Large intestine (tissue), 12 donors: ENCODE measurements at places on chromosomes 1 and 21. TPM values are rescaled to one million over a fixed set of nuclear protein-coding genes. Genes with fewer than 3 reads are reported as not detected.
A peak's percentile ranks its signal among the peaks of the same experiment; 100 is the strongest.

DNA sequence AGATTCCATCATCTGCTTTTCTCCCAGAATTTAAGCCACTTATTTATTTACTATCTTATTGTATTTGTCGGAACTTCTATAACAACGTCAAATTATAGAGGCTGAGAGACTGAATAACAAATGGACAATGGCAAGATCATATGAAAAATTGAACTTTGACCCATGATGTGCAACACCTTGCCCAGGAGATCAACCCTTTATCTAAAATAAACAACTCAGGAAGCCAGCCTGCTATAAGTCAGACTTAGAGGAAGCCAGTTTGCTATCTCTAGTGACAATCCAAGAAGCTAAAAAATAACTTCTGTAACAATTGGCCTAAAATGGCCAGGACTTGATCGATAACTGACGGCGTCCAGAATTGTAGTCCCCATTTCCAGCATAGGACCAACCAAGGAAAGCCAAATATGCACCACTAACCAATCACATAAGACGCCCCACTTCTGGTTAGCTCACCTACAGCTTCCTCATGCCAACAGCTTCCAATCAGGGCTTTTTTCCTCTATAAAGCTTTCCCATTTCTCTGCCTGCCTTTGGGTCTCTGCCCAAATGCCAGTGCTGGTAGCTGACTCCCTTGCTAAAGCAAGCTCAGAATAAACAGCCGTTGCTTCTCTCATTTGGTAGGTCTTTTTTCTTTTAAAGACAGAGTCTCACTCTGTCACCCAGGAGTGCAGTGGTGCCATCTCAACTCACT is 28.5 kb downstream of the ANP32E start:
- H3K4me1 ChIP-seq: peaks cover 7% of the 10 kb centered on the region
- H3K27me3 ChIP-seq: no peaks in the 10 kb centered on the region
- peak; percentile 38 for DNase-seq
- no peak overlapping the region for H3K4me3 ChIP-seq
- peak overlapping the region; percentile 33 for H3K27ac ChIP-seq
- H3K36me3 ChIP-seq: no peaks in the 10 kb centered on the region

DNA sequence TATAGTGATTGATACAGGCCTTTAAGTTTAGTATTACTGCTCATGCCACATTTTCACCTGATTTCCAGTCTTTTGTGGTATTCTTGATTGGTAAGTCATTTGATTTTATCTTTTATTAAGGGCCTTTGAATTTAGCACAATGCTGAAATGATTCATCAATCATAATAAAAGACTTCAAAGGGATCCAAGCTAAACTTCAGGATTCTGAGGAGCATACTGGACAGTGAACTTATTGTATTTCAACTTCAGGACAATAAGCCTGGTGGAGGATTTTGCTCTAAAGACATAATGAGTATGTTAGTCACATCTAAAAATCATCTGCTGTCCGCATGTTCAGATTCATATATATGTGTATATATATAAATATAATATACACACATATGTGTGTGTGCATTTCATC is 233.3 kb downstream of the SETD4 start:
- no peak for DNase-seq
- peaks cover 4% of the 10 kb centered on the region for H3K4me1 ChIP-seq
- no peak overlapping the region for H3K4me3 ChIP-seq
- no peaks in the 10 kb centered on the region for H3K36me3 ChIP-seq

The NEGR1 gene
- polyA plus RNA-seq: 9.9 TPM

The CYP4Z1 gene
- 0.03 TPM for polyA plus RNA-seq

DNA sequence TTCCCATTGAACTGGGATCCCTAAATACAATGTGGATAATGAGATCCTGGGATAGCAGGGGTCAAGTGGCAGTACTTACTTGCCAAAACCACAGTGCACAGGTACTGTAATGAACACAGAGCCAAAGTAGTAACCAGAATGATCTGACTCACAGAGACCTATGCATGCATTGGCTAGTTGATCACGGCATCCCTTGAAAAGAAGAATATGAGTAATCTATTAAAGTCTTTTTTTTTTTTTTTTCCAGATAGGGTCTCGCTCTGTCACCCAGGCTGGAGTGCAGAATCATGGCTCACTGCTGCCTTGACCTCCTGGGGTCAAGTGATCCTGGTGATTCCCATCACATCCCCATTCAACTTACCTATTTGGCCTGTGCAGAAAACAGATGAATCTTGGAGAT is 29.4 kb upstream of the EIF4G3 start:
- H3K27me3 ChIP-seq: no peaks in the 10 kb centered on the region
- no peak overlapping the region for H3K27ac ChIP-seq
- no peak for DNase-seq
- H3K4me3 ChIP-seq: no peak overlapping the region
- no peaks in the 10 kb centered on the region for H3K36me3 ChIP-seq
- no peaks in the 10 kb centered on the region for H3K4me1 ChIP-seq

DNA sequence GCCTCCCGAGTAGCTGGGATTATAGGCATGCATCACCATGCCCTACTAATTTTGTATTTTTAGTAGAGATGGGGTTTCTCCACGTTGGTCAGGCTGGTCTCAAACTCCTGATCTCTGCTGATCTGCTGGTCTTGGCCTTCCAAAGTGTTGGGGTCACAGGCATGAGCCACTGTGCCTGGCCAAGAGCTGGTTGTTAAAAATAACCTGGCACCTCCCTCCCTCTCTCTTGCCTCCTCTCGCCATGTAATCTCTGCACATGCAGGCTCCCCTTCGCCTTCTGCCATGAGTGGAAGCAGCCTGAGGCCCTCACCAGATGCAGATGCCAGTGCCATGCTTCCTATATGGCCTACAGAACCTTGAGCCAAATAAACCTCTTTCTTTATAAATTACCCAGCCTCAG is 74.7 kb upstream of the TLR5 start:
- no peak for DNase-seq
- H3K27ac ChIP-seq: no peak overlapping the region
- no peak overlapping the region for H3K4me3 ChIP-seq
- no peaks in the 10 kb centered on the region for H3K27me3 ChIP-seq
- H3K4me1 ChIP-seq: no peaks in the 10 kb centered on the region

- H3K27me3 ChIP-seq: no peaks in the 10 kb centered on the region
- H3K4me3 ChIP-seq: no peak overlapping the region
- no peak for DNase-seq
These were observed 516.3 kb upstream of the BEND5 start for GRCh38 chr1:49293016-49293415.

DNA sequence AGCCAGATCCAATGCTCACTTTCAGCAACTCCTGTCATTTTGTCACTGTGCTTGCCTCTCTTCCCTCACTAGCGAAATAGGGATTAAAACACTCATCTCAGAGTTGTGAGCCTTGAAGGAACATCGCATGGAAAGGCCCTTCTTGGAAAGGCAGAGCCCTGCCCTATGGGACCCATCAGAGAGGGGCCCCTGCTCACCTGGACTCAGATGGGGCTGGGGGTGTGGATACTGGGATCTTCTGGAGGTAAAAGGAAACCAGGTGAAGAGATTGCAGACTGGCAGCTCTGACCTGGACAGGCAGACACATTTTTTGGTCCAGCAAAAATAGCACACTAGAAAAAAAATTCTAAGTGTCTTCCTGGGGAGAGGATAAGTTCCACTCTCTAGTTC is 54.2 kb upstream of the EPS8L3 start:
- DNase-seq: no peak
- H3K27me3 ChIP-seq: no peaks in the 10 kb centered on the region
- no peaks in the 10 kb centered on the region for H3K36me3 ChIP-seq
- no peak overlapping the region for H3K4me3 ChIP-seq
- H3K4me1 ChIP-seq: no peaks in the 10 kb centered on the region
- H3K27ac ChIP-seq: no peak overlapping the region

- no peaks in the 10 kb centered on the region for H3K36me3 ChIP-seq
- H3K27ac ChIP-seq: no peak overlapping the region
- no peak for DNase-seq
- no peak overlapping the region for H3K4me3 ChIP-seq
These were observed 126.4 kb downstream of the TENT5C start for GRCh38 chr1:117732065-117732797.

The NTRK1 gene
- polyA plus RNA-seq: 0.15 TPM

The DCST2 gene
- 4.1 TPM for polyA plus RNA-seq

DNA sequence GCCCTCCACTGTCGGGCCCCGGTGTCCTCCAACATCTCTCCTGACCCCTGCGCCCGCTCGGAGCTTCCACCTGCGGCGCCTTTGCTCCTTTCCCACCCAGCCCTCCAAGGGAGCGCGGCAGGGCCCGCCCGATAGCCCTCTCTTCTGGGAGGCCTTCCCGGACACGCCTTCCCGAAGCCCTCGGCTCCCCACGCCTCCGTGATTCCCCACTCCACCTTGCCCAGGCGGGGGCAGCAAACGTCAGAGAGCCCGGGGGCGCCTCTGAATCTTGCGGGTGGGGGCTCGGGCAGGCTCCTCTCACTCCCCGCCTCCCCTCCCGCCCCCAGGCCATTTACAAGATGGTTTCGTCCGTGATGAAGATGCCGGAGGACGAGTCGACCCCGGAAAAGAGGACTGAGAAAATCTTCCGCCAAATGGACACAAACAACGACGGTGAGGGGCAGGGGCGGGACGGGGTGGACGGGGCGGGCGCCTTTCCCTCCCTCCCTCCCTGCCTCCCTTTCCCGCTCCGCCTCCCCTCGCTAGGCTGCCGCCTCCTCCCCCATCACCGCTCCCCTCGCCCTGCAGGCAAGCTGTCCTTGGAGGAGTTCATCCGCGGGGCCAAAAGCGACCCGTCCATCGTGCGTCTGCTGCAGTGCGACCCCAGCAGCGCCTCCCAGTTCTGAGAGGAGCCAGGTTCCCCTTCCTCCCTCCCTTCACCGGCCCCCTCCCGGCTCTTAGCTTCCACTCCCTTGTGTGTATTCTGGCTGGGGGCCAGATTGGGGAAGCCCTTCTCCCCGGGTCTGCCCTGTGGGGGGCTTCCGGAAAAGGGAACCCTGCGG is 7.1 kb downstream of the HPCA start:
- peaks cover 11% of the 10 kb centered on the region for H3K4me1 ChIP-seq
- peak overlapping the region; percentile 44 for H3K4me3 ChIP-seq
- H3K27me3 ChIP-seq: peaks cover 28% of the 10 kb centered on the region
- H3K27ac ChIP-seq: no peak overlapping the region

The EXO1 gene
- polyA plus RNA-seq: 5.3 TPM
